Neural crest cell (in vitro differentiated cells): ENCODE measurements at places on chromosomes 4 and X. TPM values are rescaled to one million over a fixed set of nuclear protein-coding genes. Genes with fewer than 3 reads are reported as not detected.

Gene TBC1D25
- total RNA-seq, result 9.1 and 12.0 TPM in 2 replicates

DNA sequence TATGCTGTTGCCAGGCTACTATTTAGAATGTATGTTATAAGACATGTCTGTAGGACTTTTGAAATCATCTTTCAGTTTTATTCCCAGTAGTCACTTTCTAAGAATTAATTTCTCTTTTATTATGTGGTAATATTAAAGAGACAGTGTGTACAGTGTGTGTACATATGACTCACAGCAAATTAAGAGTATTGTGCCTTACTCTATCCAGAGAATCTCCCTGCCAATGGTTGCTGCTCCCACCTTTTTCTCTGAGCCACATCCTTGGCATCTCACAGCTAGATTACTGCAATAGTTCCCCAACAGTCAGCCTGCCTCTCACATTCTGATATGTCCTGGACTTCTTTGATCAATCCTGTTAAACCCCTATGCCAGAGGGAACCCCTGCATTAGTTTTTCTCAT is 114.5 kb downstream of the ANXA5 start:
- no peaks in the 10 kb centered on the region for H3K36me3 ChIP-seq
- no peaks in the 10 kb centered on the region for H3K4me1 ChIP-seq
- no peak overlapping the region for H3K27ac ChIP-seq
- peaks cover 8% of the 10 kb centered on the region for H3K27me3 ChIP-seq

GRCh38 chr4:172356016-172356415 is 542.8 kb downstream of the GALNTL6 start:
- H3K36me3 ChIP-seq, result no peaks in the 10 kb centered on the region
- H3K27ac ChIP-seq, result no peak overlapping the region
- no peak for DNase-seq
- H3K4me3 ChIP-seq, result no peak overlapping the region
- H3K4me1 ChIP-seq, result no peaks in the 10 kb centered on the region

DNA sequence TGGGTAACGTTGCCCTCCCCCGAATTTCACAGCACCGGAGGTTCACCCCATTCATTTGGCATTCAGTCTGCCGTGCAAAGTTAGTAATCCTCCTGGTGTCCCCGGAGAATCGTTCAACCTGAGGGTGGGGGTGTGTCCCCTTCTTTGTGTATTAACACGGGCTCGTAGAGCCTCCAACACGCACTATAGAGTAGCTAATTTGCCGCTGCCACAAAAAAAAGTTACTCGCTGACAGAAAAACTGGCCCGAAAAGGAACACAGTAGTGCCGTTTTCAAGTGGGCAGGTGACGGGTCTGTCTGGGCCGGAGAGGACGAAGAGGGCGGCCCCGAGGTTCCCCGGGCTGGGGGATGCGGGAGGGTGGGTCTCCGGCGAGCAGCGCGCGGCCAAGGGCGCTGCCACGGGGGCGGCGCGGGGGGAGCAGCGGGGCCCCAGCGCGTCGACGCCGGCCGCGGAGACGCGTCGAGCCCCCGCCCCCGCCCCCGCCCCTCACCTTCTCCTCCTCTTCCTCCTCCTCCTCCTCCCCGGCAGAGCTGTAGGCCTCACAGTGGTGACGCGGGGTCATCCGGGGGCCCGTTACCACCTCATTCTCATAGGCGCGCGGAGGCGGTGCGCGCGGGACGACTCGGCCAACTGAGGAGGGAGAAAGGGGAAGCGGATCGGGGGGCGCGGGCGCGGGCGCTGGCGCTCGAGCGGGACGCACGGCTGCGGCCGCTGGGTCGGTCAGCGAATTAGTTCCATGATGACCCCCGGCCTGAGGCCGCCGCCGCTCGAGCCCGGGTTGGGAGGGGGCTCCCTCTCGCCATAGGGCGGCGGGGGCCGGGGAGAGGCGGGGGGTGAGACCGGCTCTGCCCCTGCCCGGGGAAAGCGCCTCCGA is 571 bp downstream of the CCNI start:
- DNase-seq, result peak; percentile 63
- H3K27ac ChIP-seq, result peak overlapping the region; percentile 98
- no peaks in the 10 kb centered on the region for H3K27me3 ChIP-seq

- peak overlapping the region; percentile 95 for H3K4me3 ChIP-seq
- H3K36me3 ChIP-seq, result peaks cover 2% of the 10 kb centered on the region
- H3K27ac ChIP-seq, result peak overlapping the region; percentile 73
- peaks cover 4% of the 10 kb centered on the region for H3K27me3 ChIP-seq
Observed at GRCh38 chr4:128288689-128289106, 1.1 kb upstream of the PGRMC2 start.

Gene GPC4
- 21.1 and 22.3 TPM in 2 replicates for total RNA-seq

GRCh38 chr4:31156221-31156620 is 436.1 kb downstream of the PCDH7 start:
- H3K36me3 ChIP-seq, result no peaks in the 10 kb centered on the region
- DNase-seq, result no peak
- H3K4me3 ChIP-seq, result no peak overlapping the region
- H3K4me1 ChIP-seq, result peaks cover 14% of the 10 kb centered on the region
- no peak overlapping the region for H3K27ac ChIP-seq

GRCh38 chr4:20062054-20062453 is 189.7 kb upstream of the SLIT2 start:
- H3K27ac ChIP-seq, result no peak overlapping the region
- no peak overlapping the region for H3K4me3 ChIP-seq
- H3K27me3 ChIP-seq, result no peaks in the 10 kb centered on the region
- H3K36me3 ChIP-seq, result no peaks in the 10 kb centered on the region
- DNase-seq, result no peak

GRCh38 chr4:51835855-51836254 is 7.1 kb upstream of the DCUN1D4 start:
- DNase-seq, result no peak
- no peak overlapping the region for H3K4me3 ChIP-seq
- peaks cover 13% of the 10 kb centered on the region for H3K4me1 ChIP-seq
- no peaks in the 10 kb centered on the region for H3K27me3 ChIP-seq
- no peaks in the 10 kb centered on the region for H3K36me3 ChIP-seq

DNA sequence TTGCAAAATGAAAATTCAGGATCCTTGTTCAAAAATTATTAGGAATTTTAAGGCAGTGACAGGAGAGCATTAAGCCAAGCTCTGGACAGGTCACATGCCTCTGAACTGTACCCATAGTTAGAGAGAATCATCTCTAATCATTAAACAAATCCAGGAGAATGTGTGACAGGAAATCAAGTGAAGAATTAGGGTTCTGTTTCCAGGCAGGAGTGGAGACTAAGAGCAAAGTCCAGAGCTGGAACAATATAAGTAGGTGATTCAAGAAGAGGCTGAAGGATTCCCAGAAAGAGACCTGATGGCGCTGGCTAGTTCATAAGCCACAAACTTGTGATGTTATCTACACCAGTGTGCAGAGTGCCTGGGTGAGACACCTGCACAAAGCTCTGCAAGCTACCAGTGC is 104.6 kb upstream of the PRKG2 start:
- no peak overlapping the region for H3K27ac ChIP-seq
- no peaks in the 10 kb centered on the region for H3K36me3 ChIP-seq
- H3K27me3 ChIP-seq, result peaks cover 42% of the 10 kb centered on the region
- no peak for DNase-seq

- H3K27ac ChIP-seq, result no peak overlapping the region
- no peak for DNase-seq
- H3K36me3 ChIP-seq, result peaks cover 9% of the 10 kb centered on the region
- H3K4me3 ChIP-seq, result no peak overlapping the region
- H3K27me3 ChIP-seq, result no peaks in the 10 kb centered on the region
Observed at GRCh38 chr4:145881576-145881975, 57.0 kb downstream of the ZNF827 start.

Gene CENPVL1
- total RNA-seq, result 1.3 and 1.6 TPM in 2 replicates

GRCh38 chrX:103417933-103418332 is 41.6 kb downstream of the BEX3 start:
- peak overlapping the region; percentile 12 for H3K27ac ChIP-seq
- H3K36me3 ChIP-seq, result peaks cover 8% of the 10 kb centered on the region
- H3K4me1 ChIP-seq, result no peaks in the 10 kb centered on the region

GRCh38 chrX:124263743-124264142 is 68.7 kb upstream of the TEX13D start:
- peaks cover 2% of the 10 kb centered on the region for H3K4me1 ChIP-seq
- DNase-seq, result no peak
- no peak overlapping the region for H3K4me3 ChIP-seq

GRCh38 chr4:17189401-17189720 is 290.9 kb upstream of the LDB2 start:
- no peaks in the 10 kb centered on the region for H3K27me3 ChIP-seq
- peaks cover 6% of the 10 kb centered on the region for H3K36me3 ChIP-seq
- no peak overlapping the region for H3K27ac ChIP-seq
- no peak for DNase-seq
- peaks cover 36% of the 10 kb centered on the region for H3K4me1 ChIP-seq

- peaks cover 6% of the 10 kb centered on the region for H3K36me3 ChIP-seq
- H3K4me1 ChIP-seq, result peaks cover 17% of the 10 kb centered on the region
- H3K27me3 ChIP-seq, result no peaks in the 10 kb centered on the region
- peak overlapping the region; percentile 35 for H3K27ac ChIP-seq
- no peak overlapping the region for H3K4me3 ChIP-seq
Observed at GRCh38 chr4:188399834-188400233, 260.6 kb downstream of the TRIML1 start.

- H3K4me3 ChIP-seq, result no peak overlapping the region
- no peak overlapping the region for H3K27ac ChIP-seq
- no peak for DNase-seq
- H3K4me1 ChIP-seq, result no peaks in the 10 kb centered on the region
- no peaks in the 10 kb centered on the region for H3K27me3 ChIP-seq
Observed at GRCh38 chrX:71420686-71421085, 54.5 kb downstream of the TAF1 start.

GRCh38 chr4:168679819-168680218 is 183.0 kb downstream of the PALLD start:
- H3K36me3 ChIP-seq, result peaks cover 5% of the 10 kb centered on the region
- H3K27ac ChIP-seq, result no peak overlapping the region
- no peak overlapping the region for H3K4me3 ChIP-seq
- no peaks in the 10 kb centered on the region for H3K4me1 ChIP-seq
- DNase-seq, result no peak

DNA sequence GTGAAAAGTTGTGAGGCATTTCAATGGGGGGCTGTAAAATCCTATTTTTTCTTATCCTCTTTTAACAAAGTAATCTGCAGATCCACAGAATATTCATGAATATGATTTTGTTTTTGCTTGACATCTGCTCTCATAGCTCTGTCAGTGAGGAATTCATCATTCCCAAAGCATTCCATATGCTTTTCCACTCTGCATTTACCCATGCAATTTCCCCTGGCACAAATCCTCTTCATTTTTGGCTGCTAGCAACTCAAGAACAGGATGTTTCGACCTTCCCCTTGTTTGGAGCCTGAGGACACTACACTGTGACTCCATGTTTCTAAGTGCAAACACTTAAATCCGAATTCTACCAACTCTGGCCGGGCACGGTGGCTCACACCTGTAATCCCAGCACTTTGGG is 48.5 kb downstream of the KLHL15 start:
- no peaks in the 10 kb centered on the region for H3K27me3 ChIP-seq
- H3K4me1 ChIP-seq, result no peaks in the 10 kb centered on the region
- H3K36me3 ChIP-seq, result peaks cover 14% of the 10 kb centered on the region
- DNase-seq, result no peak
- H3K27ac ChIP-seq, result no peak overlapping the region

GRCh38 chrX:9003041-9003440 is 30.9 kb downstream of the FAM9B start:
- H3K4me1 ChIP-seq, result no peaks in the 10 kb centered on the region
- no peaks in the 10 kb centered on the region for H3K27me3 ChIP-seq
- H3K36me3 ChIP-seq, result no peaks in the 10 kb centered on the region
- DNase-seq, result no peak

- H3K27ac ChIP-seq, result no peak overlapping the region
- H3K36me3 ChIP-seq, result peaks cover 3% of the 10 kb centered on the region
- H3K4me3 ChIP-seq, result no peak overlapping the region
- peaks cover 19% of the 10 kb centered on the region for H3K4me1 ChIP-seq
Observed at GRCh38 chr4:73978886-73979285, 2.9 kb downstream of the PF4 start.

DNA sequence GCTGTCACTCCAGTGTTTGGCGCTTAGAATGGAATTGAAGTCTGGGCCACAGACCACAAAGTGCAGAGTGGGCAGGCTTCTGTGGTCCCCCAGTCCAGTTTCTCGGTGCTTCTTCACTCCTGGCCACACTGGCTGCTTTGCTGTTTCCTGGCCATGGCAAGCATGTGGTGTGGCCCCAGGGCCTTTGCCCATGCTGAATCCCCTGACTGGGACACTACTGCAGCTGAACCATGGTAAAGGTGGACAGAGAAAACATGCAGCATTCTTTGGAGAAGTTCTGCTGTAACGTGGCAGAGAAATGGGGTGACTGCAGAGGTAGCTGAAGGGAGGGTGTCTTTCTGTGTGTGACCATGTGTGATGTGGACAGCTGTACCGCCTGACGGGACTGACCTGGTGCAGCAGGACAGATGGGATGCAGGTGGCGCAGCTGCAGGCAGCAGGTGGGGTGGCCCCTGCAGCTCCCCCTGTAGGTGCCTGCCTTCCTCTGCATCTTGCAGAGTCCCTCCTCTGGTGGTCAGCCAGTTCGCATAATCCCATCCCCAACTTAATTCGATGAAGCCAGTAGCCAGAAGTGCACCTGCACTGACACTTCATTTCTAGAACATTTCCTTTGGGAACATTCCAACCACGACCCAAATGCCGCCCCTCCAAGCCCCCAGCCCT is 13.2 kb upstream of the S100P start:
- no peak for DNase-seq
- peak overlapping the region; percentile 43 for H3K4me3 ChIP-seq
- no peak overlapping the region for H3K27ac ChIP-seq
- H3K36me3 ChIP-seq, result peaks cover 22% of the 10 kb centered on the region

GRCh38 chrX:22594766-22595165 is 322.1 kb downstream of the CBLL2 start:
- H3K27ac ChIP-seq, result no peak overlapping the region
- H3K4me3 ChIP-seq, result no peak overlapping the region
- DNase-seq, result no peak

DNA sequence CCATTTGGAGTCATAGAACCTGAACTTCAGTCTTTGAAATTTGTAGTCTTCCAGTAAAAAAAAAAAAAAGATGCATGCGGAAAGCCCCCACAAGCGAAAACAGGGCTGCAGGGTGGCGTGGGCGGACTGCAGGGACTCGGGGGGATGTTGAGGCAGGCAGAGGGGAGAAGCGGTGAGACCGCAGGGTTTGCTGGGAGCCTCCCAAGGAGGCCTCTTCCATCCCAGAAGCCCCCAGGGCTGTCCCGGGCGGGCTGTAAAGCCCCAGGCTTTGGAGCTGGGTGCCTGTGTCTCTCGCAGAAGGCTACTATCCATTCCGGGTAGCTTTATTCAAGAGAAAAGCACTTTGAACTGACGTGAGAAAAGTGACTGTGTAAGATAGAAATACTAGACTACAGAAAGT is 46.7 kb upstream of the TADA2B start:
- peaks cover 8% of the 10 kb centered on the region for H3K36me3 ChIP-seq
- DNase-seq, result no peak
- no peak overlapping the region for H3K27ac ChIP-seq
- peaks cover 13% of the 10 kb centered on the region for H3K4me1 ChIP-seq
- H3K27me3 ChIP-seq, result no peaks in the 10 kb centered on the region
- H3K4me3 ChIP-seq, result no peak overlapping the region

DNA sequence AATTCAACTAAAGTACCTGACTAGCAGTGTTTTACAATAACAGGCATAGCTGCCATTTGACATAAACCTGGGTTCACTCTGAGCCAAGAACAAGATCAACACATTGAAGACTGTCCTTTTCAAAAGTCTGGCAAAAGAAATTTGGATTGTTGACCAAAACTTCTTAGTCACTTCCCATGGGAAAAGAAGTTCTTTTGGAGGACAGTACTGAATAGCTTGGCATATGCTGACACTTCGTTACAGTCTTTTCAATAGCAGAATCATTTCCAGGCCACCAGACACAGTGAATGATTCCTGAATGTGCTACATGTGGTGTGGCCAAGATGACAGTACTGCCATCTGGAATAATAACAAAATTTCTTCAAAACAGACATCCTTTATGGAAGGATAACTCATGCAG is 560.3 kb downstream of the GRID2 start:
- H3K27ac ChIP-seq, result no peak overlapping the region
- DNase-seq, result no peak
- no peaks in the 10 kb centered on the region for H3K4me1 ChIP-seq
- H3K27me3 ChIP-seq, result no peaks in the 10 kb centered on the region
